Eye (tissue), 1 donor: ENCODE measurements at places on chromosomes 5 and 9.
A peak's percentile ranks its signal among the peaks of the same experiment; 100 is the strongest.

DNA sequence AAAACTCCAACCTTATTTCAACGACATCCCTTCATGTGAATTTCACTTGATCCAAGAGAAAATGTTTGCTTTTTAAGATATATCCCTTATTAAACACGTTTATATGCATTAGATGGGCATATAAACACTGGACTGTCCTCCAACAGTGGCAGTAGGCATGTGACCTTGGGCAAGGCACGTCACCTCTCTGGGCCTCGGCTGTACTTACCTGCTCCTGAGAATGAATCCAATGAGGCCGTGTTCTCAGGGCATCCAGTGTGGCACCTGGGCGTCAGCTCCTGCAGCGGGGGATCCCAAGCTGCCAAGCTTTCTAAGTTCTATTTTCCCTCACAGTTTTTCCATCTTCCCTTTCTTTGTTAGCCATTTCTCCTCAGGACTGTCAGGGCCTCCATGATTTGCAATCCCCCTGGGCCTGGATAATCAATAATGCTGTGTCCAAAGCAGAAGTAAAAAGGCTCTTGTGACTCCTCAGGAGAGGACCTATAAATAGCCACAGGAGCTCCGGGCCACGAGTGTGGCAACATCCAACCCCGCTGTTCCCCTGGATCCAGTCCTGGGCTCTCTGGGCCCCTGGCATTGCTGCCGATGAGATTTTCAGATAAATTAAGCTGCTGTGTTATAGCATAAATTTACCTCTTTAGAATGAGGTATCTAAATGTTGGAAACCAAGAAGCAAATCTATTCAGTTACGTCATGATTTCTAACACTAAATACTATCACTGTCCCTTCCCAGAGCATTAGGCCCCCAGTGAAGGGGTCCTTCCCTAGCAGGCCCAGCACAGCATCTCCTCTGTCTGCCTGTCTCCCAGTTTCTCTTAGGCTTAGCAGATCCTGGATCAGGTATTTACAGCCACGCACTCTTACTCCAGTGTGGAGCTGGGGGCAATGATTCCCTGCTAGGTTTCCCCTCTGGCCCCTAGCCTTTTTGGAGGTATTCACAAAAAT is 76.8 kb downstream of the PTPN3 start:
- DNase-seq = peak; percentile 67

GRCh38 chr9:97468658-97469448 is 32.6 kb upstream of the TMOD1 start:
- DNase-seq = peak; percentile 86

- DNase-seq = no peak
These were observed 743.4 kb upstream of the CTNND2 start for GRCh38 chr5:12647613-12648012.

- DNase-seq = no peak
These were observed 150.2 kb downstream of the MACROH2A1 start for GRCh38 chr5:135248801-135249231.

DNA sequence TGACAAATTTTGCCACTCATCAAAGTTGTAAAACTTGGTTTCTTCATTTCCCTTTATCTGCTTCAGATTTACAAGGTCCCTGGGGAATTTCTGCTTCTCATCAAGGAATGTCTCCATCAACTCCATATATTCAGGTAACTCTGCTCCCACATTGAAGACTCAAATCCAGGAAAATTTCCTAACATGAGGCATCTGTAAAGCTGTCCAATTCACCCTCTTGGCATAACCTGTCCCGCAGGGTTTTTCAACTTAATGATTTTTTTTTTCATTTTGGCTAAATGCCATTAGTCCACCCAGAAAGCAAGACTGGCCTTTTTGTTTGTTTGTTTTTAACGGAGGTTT is 50.2 kb upstream of the SLC30A5 start:
- no peak for DNase-seq

DNA sequence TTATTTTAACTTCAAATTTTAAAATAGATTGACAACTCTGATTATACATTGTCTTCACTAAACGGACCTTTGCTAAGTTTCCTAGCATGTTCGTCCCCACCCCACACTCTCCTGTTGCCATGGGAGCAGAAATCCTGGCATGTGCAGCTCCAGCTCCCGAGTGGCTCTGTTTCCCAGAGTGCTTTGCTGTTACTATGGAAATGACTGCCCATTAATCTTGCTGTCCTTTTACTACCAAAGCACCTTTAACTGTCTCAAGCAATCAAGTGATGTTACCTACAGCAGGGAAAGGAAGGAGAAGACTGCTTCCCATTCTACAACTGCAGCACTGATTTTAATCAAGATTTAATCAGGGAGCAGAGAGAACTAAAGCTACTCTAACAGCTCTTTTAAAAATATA is 212.0 kb upstream of the KIF2A start:
- peak; percentile 91 for DNase-seq

- no peak for DNase-seq
These were observed 10.3 kb upstream of the FAT2 start for GRCh38 chr5:151601391-151601790.
